ENCODE measurements at places on chromosomes 7 and 10.

GRCh38 chr10:122044713-122045112, 55.8 kb downstream of the TACC2 start:
- no peak for DNase-seq

DNA sequence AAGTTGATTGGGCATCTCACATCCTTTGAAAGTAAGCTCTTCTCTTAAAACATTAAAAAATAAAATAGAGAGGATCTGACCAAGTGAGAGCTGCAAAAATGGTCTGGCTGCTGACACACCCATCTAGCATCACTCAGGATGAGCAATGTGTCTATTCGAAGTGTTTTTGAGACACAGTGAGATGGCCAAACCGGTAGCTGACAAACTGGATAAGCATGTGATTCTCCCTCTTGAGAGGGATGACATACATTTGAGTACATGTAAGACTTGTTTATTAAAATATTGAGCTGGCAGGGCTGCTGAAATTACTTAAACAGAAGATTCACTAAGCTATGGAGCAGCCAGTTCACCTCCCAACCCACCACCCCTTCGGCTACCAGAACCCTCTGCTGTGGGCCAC, 333.9 kb downstream of the ADRA2A start:
- DNase-seq = no peak

GRCh38 chr10:42982891-42983506, 93.9 kb upstream of the RET start:
- DNase-seq = no peak

DNA sequence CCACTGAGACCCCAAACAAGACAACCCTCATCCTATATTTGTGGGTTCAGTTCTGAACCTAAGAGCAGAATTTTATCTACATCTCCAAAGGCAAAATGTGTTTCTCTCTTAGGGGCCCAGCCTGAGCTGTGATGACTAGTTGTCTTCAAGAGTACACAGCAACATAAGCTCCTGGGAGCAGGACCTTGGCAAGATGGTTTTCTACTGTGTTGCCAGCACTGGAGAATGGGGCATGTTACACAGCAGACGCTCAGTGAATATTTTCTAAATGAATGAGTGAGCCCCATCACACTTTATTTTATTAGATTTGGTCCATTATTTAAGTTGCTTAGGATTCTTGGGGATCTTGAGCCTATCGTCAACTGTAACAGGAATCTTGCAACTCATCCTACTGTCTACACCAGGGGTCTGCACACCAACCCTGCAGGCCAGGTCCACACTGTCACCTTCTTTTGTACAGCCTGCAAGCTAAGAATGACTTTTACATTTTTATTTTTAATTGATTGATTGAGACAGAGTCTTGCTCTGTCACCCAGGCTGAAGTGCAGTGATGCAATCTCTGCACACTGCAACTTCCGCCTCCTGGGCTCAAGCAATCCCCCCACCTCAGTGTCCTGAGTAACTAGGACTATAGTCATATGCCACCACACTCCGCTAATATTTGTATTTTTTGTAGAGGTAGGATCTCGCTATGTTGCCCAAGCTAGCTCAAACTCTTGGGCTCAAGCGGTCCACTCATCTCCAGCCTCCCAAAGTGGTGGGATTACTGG, 347.1 kb downstream of the FGFR2 start:
- no peak for DNase-seq

DNA sequence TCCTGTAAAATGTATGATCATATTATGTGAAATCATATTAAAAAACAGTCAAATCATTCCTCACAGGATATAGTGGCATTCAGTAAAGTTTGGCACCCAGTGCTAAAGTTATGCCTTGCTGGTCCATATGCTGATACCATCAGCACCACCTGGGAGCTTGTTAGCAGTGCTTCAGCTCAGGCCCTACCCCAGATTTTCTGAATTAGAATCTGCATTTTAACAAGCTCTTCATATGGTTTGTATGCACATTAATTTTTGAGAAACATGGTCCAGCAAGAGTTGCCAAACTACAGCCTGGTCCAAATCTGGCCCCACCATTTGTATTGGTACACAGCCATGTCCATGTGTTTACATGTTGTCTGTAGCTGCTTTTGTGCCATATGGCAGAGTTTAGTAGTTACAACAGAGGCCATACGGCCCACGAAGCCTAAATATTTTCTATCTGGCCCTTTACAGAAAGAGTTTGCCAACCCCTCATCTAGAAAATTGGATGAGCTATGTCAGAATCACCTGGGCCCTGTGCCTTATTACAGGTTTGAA, 30.1 kb downstream of the RAB18 start:
- no peak for DNase-seq

- DNase-seq = no peak
Measured at GRCh38 chr7:37756797-37757551, 73.4 kb downstream of the GPR141 start.

DNA sequence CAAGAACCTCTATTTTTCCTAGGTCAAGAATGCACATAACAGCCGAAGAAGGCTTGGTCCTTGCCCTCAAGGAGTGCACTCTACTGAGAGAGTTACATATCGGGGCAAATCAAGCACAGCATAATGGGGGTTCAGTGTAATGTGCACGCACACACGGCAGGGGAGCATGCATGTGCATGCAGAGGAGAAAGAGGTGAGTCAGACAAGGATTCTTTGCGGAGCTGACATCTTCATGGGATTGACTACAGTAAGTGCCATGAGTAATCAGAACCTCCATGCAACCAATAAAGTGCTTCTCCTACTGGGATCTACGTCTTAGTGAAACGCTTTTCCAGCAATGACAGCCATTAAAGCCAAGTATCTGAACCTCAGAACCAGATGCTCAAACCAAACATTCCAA, 123.6 kb downstream of the RNF216 start:
- no peak for DNase-seq

GRCh38 chr7:137337902-137338301, 5.6 kb downstream of the PTN start:
- no peak for DNase-seq

DNA sequence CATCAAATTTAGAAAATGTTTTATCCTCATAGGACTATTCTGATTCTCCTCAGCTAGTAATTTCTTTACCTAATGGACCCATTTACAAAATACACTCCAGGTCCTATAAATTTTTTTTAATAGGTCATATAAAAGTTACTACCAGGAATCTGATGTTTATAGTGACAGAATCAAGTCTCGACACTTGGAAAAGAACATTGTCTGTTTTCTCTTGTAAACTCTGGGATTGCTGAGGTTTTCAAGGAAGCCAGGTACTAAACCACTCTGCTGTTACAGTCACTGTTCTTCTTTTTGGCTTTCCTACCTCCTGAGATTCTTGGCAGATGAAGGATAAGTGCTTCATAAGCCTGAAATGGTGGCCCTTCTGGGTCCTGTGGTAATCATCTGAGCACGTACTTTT, 493.1 kb downstream of the AUTS2 start:
- DNase-seq = no peak

GRCh38 chr10:72784551-72785351, 92.8 kb downstream of the MCU start:
- DNase-seq = no peak

GRCh38 chr10:91032611-91033206, 111.8 kb upstream of the ANKRD1 start:
- no peak for DNase-seq

DNA sequence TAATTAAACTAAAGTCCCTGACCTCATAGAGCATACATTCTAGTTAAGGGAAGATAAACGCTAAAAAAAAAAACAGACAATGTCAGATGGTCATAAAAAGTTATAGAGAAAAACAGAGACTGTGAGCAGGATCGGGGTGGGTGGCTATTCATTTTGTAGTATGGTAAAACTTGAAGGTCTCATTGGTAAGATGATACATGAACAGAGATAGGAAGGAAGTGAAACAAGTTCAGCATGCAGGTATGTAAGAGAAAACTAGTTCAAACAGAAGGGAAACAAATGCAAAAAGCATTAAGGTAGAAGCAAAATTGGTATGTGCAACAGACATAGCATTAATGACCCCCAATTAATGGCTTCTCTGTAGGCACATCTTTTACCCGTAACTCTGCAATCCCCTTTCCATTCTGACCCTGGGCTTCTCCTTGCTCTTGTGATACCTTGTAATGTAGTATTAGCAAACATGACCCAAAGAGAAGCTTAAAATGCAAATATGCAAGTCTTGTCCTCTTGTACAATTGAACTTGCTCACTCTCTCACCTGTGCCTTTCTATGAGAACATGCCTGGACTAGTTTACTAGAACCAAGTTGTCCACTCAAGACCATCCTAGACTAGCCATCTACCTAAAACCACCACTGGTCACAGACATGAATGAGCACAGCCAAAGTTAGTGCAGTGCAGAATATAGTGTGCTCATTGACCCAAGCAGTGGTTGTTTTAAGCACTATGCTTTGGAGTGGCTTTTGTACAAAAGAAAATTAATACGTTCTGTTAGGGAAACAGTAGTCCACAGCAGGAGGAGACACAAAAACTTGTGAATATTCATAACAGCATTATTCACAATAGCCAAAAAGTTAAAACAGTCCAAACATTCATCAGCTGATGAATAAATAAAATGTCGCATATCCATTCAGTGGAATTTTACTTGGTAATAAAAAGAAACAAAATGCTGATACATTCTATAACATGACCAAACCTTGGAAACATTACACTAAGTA, 57.0 kb downstream of the BRAF start:
- DNase-seq = no peak

DNA sequence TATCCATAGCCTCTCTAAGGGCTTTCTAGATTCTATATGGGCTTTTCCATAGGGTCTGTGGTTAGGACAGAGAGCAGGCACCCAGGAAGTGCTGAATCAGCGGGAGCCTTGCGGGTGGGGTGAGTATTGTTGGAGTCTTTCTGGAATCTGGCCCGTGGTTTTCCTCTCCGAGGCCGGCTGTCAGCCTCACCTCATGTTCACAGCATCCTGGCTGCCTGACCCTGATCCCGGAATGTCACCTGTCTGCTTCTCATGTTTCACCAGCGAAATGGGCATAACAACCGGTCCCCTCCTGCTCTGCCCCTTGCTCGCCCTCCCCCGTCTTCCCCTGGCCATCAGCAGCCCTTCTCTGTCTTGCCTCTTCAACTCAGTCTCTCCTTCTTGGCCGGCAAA, 36.5 kb downstream of the DDIT4 start:
- no peak for DNase-seq

DNA sequence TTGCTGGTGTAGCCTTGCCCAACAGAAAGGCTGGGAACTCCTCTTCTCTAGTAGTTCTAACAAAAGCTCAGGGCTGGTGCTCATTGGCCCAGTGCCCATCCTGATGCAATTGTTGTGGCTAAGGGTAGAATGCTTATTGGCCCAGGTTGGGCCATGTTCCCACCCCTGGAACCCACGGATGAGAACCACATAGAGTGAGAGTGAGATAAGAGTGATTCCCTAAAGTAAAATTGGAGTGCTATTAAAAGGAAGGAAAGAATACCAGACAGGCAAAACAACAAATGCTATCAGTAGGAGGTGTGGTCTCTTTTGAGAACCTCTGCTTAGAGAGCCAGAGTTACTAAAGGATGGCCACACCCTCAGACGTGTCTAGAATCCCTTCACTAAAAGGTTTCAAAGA, 49.2 kb downstream of the LGI1 start:
- no peak for DNase-seq

DNA sequence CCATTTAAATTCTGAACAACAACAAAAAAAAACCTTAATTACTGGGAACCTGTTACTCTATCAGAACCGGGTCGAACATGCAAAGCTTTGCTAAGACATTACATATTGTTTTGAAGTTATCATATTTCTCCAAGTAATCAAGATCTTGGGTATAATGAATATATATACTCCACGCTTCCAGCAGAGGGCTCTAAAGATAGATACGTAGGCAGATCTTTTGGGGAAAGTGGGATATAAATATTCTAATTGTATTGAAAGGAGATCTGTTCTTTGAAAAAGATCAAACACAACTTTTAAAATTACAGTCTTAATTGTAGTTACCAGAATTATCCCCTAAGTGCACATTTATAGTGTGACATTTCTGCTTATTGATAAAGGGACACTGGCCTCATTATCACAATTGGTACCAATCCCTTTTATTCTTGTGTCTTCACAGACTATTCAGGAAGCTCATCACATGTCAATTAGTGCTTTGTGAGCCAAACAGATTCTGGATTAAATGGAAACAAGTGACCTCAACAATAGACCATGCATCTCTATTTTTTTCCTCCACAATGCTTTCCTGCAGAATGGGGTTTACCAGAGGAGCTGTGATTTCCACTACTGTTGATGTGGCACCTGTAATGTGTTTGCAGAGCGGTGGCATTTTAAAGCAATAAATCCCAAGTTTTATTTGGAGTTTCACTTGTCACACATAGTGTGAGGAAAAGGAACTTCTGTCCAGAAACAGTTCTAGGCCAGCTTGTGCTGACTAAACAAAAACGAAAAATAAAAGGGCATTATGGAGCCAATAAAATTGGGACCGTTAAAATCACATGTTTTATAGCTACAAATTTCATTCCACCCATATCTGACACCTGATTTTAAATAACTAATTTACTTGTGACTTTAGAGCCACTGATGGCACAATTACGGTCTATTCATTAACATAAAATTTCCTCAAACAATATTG, 122.4 kb downstream of the CTTNBP2 start:
- peak; percentile 95 for DNase-seq

DNA sequence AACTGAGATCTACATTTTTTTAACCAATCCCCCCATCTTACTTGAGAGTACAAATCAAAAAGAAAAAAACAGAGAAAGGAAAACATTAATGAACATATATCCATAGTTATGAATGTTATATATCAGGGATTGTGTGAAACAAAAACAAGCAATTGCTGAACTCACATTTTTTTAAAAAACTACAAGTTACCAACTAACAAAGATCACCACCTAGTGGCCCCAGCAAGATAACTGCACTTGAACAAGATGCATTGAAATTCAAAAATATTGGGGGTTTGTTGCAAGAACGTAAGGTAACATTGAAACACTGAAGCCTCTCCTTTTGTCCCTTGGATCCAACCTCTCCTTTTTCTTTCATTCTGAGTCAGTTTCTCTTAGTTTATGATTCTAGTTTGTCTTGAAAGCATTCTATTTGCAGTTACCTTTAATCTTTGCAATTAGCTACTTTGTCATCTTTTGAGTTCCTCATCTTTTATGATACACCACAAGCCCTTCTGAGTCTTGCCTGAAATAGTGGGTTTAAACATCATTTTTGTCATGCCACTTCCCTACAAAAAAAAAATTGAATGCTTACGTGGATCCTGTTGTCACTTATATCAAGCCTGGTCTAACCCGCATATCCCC, 87.3 kb upstream of the TES start:
- peak; percentile 42 for DNase-seq

DNA sequence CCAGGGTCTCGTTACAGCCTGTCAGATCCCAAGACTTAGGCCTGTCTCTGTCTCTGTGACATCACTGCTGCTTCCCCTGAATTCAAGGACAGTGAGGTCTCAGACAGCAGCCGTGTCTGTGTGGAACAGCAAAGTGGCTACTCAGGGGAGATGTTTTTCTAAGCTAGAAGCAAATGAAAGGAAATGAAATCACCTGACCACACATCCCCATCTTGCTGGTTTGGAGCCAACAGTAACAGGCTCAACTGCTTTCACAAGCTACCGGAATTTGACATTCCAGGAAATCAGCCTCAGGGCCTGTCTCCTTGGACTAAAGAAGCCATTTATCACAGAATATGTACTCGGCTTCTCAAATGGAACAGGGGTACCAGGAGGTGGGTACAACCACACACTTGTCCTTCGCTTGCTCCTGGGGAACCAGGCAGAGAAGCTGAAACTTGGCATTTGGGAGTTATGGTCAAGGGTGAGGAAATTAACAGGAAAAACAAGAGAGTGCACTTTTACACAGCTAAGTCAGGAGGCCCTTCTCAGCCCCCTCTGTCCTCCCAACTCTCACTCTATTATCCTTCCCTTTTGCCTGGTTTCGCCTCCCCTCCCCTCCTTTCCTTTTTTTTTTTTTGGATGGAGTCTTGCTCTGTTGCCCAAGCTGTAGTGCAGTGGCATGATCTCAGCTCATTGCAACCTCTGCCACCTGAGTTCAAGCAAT, 73.2 kb downstream of the SPDYE5 start:
- no peak for DNase-seq
